ENCODE measurements at places on chromosomes 6 and 20.
A peak's percentile ranks its signal among the peaks of the same experiment; 100 is the strongest.

GRCh38 chr6:56624046-56624727, 18.5 kb downstream of the DST start:
- DNase-seq, result no peak

- no peak for DNase-seq
Measured at GRCh38 chr20:49409302-49409974, 73.0 kb downstream of the KCNB1 start.

- DNase-seq, result no peak
Measured at GRCh38 chr6:220721-221475, 71.4 kb upstream of the DUSP22 start.

GRCh38 chr6:143062551-143062950, 1.9 kb downstream of the AIG1 start:
- DNase-seq, result no peak

DNA sequence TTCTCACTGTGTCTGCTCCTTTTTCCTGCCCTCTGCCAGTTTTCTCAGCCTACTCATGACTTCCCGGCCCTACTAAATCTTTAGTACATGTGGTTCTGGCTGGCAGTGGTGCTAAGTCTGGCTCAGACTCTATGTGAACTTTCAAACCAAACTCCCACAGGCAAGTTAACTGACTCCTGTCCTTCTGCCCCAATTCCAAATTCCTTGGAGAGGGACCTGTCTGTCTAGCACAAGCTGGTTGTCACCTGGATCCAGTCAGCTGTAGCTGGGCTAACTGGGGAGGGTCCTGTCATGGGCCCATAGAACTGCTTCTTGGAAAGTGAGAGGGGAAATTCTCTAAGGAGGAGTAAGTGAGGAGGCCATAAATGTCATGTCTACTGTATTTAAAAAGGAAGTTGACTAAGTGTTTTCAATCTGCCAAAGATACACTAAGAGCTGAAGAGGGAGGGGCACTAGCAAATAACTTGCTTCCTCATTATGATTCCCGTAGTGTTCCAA, 240.1 kb downstream of the KCNQ5 start:
- DNase-seq, result peak; percentile 37

DNA sequence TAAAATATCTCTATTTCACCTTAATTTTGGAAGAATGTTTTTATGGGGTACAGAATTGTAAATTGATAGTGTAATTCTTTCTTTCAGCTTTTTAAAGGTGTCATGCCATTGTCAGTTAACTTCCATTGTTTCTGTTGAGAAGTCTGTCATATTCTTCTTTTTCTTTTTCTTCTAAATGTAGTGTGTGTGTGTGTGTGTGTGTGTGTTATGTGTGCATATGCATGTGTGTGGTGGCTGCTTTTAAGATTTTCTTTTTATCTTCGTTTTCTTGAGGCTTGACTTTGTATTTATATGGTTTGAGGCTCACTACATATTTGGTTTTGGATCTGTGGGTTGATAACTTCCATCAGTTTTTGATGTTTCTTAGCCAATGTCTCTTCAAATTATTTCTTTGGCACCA, 176.5 kb downstream of the OGFRL1 start:
- DNase-seq, result no peak

- no peak for DNase-seq
Measured at GRCh38 chr20:63748070-63748933, 8.7 kb downstream of the SLC2A4RG start.

DNA sequence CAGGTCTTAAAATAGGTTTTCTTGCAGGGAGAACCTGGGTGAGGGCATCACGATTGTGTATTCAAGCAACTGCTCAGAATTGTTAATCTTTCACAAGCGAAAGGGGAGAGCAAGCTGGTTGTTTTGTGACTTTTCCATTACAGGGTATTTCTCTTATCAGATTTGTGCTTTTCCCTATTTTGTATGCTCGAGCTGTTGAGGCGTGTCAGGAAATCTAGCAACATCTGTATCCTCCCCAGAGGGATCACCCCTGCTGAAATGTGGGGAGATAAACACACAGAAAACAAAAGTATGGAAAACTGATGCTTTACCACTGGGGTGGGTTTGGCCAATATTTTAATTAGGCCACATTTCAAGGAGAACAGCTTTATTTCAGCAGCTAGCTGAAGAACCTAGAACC, 187.0 kb downstream of the DTNBP1 start:
- DNase-seq, result no peak

DNA sequence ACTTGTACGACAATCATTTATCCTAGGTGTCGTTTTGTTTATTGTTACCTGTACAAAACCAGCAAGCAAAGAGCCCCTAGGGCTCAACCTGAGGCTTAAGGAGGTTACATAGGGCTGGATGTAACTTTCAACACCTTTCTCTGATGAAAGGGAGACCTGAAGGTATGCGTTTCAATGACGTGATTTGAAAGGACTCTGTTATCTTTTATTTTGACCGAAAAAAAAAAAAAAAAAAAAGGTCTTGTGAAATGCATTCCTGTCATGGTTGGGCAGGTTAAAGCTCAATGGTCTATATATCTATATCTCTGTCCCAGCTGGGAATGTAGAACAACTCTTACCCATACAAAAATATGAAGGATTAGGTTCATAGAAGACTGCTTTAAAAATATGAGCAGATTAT, 78.7 kb upstream of the SASH1 start:
- DNase-seq, result no peak

DNA sequence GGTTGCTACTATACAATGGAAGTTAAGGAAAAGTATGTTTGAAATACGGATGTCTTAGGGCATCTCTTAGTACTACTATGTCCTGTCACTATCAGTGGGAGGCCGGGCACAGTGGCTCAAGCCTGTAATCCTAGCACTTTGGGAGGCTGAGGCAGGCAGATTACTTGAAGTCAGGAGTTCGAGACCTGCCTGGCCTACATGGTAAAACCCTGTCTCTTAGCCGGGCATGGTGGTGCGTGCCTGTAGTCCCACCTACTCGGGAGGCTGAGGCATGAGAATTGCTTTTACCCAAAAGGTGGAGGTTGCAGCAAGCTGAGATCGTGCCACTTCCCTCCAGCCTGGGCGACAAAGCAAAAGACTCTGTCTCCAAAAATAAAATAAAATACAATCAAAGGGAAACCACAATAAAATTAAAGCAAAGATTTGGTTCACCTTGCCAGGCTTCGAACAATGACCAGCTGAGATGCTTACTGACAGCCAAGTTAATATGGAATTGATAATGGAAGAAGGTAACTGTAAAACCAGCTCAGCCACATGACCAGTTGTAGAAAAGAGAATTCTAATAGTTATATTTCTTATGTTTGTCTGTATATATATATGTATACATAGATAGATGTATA, 6.5 kb downstream of the CD24 start:
- DNase-seq, result no peak

GRCh38 chr6:141580988-141581552, 551.7 kb upstream of the GJE1 start:
- no peak for DNase-seq

Measured in femur (tissue), 1 donor.